ENCODE measurements at places on chromosomes 11 and 22. TPM values are rescaled to one million over a fixed set of nuclear protein-coding genes. Genes with fewer than 3 reads are reported as not detected.
A peak's percentile ranks its signal among the peaks of the same experiment; 100 is the strongest.

PITPNB gene
- 107 TPM for total RNA-seq

CDC42BPG gene
- total RNA-seq: 24.9 TPM

MS4A3 gene
- not detected for total RNA-seq

USP2 gene
- 7.6 TPM for total RNA-seq

KRTAP5-7 gene
- not detected for total RNA-seq

CCDC90B gene
- 35.9 TPM for total RNA-seq

SGSM1 gene
- total RNA-seq: 3.2 TPM

SYT12 gene
- total RNA-seq: 2.1 TPM

VPREB1 gene
- total RNA-seq: not detected

DNA sequence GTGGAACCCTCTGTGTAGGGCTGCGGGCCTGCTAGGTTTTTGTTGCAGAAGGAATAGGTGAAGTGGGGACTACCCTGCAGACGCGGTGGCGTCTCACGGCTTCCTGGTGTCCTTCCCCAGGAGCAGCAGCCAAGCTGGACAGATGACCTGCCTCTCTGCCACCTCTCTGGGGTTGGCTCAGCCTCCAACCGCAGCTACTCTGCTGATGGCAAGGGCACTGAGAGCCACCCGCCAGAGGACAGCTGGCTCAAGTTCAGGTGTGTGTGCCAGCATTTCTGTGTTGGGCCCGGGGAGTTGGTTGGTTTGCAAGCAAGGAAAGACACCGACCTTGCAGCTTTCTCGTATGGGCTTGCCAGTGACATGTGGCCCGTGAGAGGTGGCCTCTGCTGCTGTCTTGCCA lies 15.3 kb downstream of the TAB1 start:
- no peak for DNase-seq

- DNase-seq: peak; percentile 43
These were observed 28.0 kb downstream of the TST start for GRCh38 chr22:36991206-36991605.

- DNase-seq: no peak
These were observed 32.9 kb downstream of the CABIN1 start for GRCh38 chr22:24043958-24044357.

- no peak for DNase-seq
These were observed 32.3 kb downstream of the KCNA4 start for GRCh38 chr11:29984544-29984943.

DNA sequence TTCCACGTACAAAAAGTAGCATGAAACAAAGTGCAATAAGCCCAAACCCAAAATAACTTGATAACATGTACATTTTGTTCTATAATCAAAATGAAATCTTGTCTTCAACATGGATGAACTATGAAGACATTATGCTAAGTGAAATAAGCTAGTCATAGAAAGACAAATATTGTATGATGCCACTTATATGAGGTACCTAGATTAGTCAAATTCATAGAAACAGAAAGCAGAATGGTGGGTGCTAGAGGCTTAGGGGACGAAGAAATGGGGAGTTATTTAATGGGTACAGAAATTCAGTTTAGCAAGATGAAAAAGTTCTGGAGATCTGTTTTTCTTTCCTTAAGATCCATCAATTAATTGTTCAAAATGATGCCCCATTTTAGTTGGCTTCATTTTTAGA lies 7.5 kb downstream of the PGM2L1 start:
- DNase-seq: no peak

DNA sequence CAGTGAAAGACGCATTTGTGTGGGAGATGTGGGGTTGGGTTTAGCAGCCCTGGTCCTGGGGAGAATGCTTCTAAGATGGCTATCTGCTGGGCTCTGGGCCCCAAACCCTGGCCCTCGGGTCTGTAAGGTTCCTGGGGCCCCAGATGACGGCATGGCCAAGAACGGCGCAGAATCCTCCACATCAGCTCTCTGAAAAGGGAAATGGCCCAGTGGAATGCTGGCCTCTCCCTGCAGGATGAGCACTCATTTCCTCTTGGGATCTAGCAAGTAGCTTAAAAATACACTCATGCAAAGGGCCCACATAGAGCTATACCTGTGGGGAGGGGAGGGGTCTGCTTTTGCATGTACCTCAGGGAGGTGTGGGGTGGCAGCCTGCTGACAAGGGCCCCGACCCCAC lies 37.5 kb upstream of the LINC01488 start:
- no peak for DNase-seq

DNA sequence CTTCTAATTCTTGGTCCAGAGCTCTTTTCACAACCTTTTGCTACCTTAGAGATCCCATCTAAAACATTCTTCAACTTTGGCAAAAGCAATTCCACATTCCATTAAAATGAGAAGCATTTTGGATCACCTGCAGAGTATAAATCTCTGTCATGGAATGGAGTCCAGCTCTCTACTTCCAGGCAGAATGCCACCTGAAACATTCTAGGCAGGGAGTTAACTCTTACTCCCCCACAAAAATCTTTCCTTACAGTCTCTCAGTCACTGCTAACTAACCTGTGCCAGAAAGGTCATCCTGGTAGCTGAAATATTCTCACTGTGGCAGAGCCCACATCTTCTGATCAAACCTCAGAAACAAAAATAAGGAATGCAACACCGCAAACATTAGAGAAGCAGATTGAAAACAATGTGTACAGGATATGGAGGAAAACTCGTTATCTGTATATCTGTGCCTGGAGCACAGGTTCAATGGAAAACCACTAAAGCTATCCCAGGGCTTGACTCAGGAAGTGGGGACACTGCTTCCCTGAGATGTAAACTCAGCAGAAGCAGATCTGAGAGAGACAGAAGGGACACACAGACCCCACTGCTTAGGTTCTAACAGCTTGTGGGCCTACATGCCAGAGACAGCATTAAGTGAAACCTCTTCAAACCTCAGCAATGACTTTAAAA lies 78.9 kb downstream of the KCNC1 start:
- DNase-seq: no peak

- DNase-seq: no peak
These were observed 11.9 kb downstream of the SLC25A18 start for GRCh38 chr22:17575151-17575550.

DNA sequence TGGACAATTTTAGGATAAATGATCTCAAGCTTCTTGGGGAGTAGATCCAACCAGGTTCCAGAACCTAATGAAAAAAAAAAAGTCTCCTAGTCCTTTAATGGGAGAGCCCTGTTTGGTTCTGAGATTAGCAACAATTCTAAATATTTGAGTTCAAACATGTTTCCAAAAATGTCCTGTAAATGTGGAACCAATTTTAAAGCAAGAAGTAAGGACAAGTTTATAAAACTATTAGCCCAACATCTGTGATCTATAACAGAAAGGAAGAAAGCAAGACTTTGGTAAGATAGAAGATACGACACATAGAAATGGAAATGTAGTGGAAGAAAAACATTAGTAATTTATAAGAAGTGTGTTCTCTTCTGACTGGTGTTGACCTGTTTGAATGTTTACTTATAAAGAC lies 79.7 kb upstream of the SLC5A12 start:
- no peak for DNase-seq

GRCh38 chr11:10304495-10305261 lies at the start of gene ADM:
Gene ADM (plus strand): TSS chr11:10305073. CDS start chr11:10305701, 628 bp downstream.
- peak; percentile 88 for DNase-seq

GRCh38 chr11:46889689-46890475 lies 28.5 kb downstream of the LRP4 start:
- peak; percentile 72 for DNase-seq

- no peak for DNase-seq
These were observed 241.0 kb downstream of the TENM4 start for GRCh38 chr11:79199729-79200354.

DNA sequence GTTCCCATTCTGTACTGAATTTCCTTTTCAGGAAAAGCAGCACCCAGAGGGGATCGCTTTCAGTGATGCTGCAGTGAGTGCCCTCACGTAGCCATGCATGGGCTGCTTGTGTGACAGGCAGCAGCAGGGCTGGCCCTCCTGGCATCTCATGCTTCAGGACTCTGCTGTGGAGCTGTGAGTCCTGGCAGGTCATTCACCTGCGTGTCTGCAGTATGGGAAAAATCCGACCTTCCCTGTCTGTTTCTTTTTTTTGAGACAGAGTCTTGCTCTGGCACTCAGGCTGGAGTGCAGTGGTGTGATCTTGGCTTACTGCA lies 13.4 kb downstream of the GLB1L2 start:
- no peak for DNase-seq

GRCh38 chr11:77379253-77379652 lies 77.8 kb upstream of the GDPD4 start:
- no peak for DNase-seq

DNA sequence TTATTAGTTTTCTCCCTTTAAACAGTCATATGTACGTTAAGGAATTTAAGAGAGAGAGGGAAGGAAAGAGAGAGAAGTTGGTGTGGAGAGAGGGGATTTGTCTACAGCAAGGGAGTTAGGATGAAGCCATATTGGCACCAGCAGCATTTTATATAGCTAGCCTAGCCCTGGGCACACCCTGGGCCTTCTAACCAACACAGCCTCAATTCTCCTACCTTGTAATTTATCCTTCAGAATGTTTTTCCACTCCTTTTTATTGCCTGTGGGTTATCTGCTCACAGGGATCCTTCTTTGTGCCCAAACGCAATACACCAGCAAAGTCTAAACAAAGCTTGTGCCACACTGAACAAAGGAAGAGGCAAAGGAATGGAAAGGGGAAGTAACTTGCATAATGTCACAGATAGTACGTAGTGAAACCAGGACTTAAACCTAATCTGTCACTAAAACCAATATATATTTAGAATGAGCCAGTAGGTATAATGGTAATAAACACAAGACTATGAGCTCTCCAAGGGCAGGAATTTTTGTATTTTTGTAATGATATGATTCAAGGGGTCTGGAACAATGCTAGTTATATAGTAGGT lies 613.8 kb upstream of the TENM4 start:
- no peak for DNase-seq

DNA sequence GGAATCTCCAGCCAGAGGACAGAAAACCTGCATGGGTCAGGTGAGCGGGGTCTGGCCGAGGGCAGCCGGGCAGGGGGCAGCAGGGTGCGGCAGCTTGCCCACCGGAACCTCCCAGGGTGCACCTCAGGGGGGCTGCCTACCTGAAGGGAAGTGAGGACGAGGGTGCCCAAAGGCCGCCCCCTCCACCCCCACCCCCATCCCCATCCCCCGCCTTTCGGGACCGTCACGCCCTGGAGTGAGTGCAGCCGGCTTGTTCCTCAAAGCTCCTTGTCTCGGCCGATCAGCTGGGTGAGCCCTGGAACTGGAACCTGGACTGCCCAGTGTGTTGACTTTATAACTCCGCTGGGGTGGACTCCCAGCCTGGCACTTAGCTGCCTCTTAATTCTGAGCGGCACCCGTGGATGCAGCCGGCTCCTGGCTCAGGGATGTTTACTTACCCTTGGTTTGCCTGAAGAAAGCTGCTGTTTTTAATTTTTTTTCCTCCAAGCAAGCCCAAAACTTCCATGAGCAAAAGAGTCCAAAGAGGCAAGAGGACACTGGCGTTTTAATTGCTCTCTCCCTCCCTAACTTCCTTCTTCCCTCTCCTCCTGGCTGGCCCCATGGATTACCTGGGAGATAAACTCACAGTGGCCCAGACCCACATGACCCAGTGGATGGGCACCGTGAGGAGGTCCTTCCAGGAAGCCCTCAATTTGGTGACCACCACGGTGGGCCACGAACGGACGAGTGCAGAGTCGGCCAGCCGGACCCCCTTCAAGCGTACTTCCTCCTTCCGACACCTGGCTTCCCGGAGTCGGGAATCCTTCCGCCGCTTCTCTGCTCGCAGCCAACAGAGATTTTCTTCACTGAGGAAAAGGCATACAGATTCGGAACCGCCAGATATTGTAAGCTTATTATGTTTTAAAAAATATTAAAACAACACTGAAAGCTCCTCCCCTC lies 87.8 kb upstream of the CRYBB3 start:
- peak; percentile 37 for DNase-seq

DNA sequence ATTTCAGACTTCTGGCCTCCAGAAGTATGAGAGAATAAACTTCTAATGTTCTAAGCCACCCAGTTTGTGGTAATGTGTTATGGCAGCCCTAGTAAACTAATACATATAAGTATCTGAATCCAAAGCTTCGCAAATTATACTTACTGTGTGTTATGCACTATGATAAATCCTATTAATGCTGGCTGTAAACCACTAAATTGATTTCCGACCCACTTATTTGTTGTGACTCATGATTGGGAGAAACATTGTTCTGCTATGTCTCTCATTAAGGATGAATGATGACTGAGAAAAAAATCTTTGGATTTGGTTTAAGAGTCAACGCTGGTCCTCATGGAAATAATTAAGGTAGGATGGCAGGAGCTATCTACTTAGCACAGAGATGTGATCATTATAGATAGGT lies 62.0 kb downstream of the FZD4 start:
- no peak for DNase-seq

- no peak for DNase-seq
These were observed 373.1 kb downstream of the ETS1 start for GRCh38 chr11:128214263-128214662.

GRCh38 chr11:60899046-60899936 lies 7.1 kb downstream of the PRPF19 start:
- peak; percentile 49 for DNase-seq

DNA sequence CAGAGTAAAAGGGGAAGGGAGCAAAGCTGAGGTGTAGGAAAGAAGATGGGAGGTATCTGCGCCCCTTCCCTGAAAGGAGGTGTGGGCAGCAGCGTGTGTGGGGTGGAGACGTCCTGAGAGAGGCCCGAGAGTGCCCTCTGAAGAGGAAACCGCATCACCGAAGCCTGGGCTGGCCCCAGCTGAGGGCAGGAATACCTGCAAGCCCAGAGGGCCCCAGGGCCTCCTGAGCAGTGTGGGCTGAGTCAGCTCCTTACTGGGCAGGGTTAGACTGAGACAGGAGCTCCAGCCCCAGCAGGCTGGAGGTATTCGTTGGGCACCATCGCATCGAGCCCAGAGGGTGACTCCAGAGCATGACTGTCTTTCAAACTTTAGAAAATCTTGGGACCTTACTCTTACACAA lies 534.0 kb upstream of the B3GAT1 start:
- DNase-seq: peak; percentile 58

DNA sequence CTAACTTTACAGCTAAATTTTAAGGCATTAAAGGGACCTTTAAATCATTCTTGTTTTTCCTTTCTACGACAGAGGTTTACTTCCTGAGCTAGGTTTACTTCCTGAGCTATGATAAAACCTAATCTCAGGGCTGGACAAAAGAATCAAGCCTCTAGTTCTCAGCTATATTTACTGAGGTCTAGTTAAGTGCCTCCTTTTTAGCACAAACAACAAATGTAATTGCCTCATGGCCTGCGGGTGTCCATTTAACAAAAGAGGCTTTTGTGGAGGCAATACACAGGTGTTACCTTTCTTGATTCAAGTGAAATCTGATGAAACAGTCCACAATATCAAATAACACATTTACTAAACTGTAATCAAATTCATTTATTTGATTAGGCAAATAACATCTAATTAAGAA lies 67.3 kb downstream of the IMMP1L start:
- no peak for DNase-seq

DNA sequence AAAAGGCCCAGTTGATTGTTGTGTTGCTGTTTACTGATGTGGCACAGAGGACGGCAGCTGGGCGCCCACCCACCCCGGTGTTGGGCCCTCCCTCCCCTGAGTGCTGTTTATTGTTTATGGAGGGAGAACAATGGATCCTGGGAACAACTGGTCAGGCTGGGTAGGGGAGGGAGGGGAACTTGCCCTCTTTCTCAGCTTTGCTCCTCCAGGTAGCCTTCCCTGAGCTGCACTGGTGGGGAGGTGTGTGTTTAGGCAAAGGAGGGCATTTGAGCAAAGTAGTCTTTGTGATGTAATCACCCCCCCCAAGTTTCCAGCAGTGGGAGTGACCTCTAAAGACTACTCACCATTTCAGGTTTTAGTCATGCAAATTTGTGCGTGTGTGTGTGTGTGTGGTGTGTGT lies 1035.3 kb downstream of the NTM start:
- peak; percentile 55 for DNase-seq
